ENCODE measurements at places on chromosomes 3 and 15.

GRCh38 chr3:119322835-119323722 is 28.9 kb downstream of the ARHGAP31 start:
- peak; percentile 74 for DNase-seq

DNA sequence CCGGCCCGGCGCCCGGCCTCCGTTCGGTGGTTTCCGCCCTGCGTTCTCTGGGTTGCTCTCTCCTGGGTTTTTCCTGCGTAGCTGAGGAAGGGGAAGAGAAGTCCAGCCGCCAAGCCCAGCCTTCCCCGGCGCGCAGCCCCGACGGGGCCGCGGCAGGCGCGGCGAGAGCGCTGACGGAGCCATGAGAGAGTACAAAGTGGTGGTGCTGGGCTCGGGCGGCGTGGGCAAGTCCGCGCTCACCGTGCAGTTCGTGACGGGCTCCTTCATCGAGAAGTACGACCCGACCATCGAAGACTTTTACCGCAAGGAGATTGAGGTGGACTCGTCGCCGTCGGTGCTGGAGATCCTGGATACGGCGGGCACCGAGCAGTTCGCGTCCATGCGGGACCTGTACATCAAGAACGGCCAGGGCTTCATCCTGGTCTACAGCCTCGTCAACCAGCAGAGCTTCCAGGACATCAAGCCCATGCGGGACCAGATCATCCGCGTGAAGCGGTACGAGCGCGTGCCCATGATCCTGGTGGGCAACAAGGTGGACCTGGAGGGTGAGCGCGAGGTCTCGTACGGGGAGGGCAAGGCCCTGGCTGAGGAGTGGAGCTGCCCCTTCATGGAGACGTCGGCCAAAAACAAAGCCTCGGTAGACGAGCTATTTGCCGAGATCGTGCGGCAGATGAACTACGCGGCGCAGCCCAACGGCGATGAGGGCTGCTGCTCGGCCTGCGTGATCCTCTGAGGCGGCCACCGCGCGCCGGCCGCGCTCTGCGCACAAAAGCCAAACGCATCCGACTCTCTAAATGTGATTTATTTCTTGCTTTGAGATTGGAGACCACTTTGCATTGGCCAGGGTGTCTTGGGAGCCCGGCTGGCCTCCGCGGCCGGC is 727 bp downstream of the RAP2B start:
- DNase-seq, result peak; percentile 24

- no peak for DNase-seq
Observed at GRCh38 chr15:72472992-72473610, 1.0 kb upstream of the ARIH1 start.

- DNase-seq, result no peak
Observed at GRCh38 chr15:31245756-31246155, 80.9 kb upstream of the KLF13 start.

GRCh38 chr15:67117370-67117769 is 52.0 kb downstream of the SMAD3 start:
- DNase-seq, result no peak

- DNase-seq, result no peak
Observed at GRCh38 chr15:27549746-27550145, 549.4 kb downstream of the OCA2 start.

DNA sequence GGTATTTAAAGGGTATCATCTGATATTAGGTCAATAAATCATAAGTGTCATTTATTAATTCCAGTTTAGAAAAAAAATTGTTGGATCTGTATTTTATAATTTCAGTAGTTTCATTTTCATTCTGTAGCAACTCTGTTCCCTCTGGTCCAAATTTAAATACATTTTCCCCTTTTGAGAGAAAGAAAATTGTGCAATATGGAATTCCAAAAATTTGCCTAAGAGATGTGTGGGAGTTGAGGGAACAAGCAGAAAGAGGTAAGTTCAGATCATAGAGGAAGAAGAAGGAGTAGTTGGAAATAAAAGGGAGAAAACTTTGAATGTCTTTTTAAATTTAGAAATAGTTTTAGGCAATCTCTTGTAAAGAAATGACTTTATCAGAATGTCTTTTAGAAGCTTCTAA is 48.9 kb upstream of the MME start:
- no peak for DNase-seq

- no peak for DNase-seq
Observed at GRCh38 chr15:89586651-89587050, 11.4 kb downstream of the TICRR start.

- no peak for DNase-seq
Observed at GRCh38 chr15:97623091-97623661, 337.3 kb upstream of the ARRDC4 start.

GRCh38 chr3:193190146-193190786 is 50.8 kb upstream of the PLAAT1 start:
- DNase-seq, result peak; percentile 53

DNA sequence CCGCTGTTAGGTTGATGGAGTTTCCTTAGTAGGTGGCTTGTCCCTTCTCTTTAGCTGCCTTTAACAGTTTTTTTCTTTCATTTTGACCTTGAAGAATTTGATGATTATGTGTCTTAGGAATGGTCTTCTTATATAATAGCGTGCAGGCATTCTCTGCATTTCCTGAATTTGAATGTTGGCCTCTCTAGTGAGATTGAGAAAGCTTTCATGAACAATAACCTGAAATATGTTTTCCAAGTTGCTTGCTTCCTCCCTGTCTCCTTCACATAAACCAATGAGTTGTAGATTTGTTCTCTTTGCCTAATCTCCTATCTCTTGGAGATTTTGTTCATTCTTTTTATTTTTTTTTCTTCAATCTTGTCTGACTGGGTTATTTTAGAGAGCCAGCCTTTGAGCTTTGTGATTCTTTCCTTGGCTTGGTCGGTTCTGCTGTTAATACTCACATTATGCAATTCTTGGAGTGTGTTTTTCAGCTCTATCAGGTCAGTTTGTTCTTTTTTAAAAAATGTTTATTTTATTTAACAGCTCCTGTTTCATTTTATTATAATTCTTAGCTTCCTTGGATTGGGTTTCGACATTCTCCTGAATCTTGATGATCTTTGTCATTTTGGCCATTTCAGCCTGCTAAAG is 627.9 kb downstream of the SI start:
- DNase-seq, result no peak

- DNase-seq, result no peak
Observed at GRCh38 chr3:46200790-46201189, 7.3 kb downstream of the CCR1 start.

All from HEK293T (cell line).